ENCODE measurements at places on chromosomes 7 and 10. TPM values are rescaled to one million over a fixed set of nuclear protein-coding genes. Genes with fewer than 3 reads are reported as not detected.

The OPN1SW gene
- not detected for total RNA-seq

The CHRM2 gene
- total RNA-seq, result 1.2 TPM

The MALRD1 gene
- total RNA-seq, result 2.0 TPM

The IQUB gene
- total RNA-seq, result 0.98 TPM

The ZC3HAV1L gene
- total RNA-seq, result 55.7 TPM

The HOXA10 gene
- 19.2 TPM for total RNA-seq

The PNLIP gene
- total RNA-seq, result not detected

The CFTR gene
- total RNA-seq, result not detected

- no peak for DNase-seq
Measured at GRCh38 chr7:86914551-86914950, 144.9 kb downstream of the ELAPOR2 start.

- no peak for DNase-seq
Measured at GRCh38 chr10:131314799-131315198, 3.3 kb upstream of the TCERG1L start.

GRCh38 chr7:145398758-145399157 is 562.9 kb upstream of the TPK1 start:
- no peak for DNase-seq

- DNase-seq, result no peak
Measured at GRCh38 chr7:95011146-95011928, 103.9 kb downstream of the PPP1R9A start.
